ENCODE measurements at places on chromosomes 3 and 15.
A peak's percentile ranks its signal among the peaks of the same experiment; 100 is the strongest.

DNA sequence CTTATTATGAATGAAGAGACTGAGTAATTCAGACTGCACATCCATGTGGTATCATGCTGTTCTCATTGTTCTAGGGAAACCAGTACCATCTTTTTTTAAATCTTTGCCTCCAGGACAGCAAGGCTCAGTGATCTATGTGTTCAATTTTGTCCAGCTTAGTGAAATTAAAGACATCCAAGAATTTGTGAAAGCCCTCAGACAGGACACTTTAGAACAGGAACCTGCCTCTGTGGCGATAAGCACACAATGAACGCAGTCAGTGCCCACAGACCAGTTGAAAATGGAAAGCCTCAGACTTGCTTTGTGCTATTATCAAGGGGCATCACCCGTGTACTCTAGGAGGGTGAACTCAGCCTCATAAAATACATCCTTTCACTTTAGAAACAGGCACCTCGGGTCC is 20.1 kb downstream of the EID1 start:
- DNase-seq: no peak

DNA sequence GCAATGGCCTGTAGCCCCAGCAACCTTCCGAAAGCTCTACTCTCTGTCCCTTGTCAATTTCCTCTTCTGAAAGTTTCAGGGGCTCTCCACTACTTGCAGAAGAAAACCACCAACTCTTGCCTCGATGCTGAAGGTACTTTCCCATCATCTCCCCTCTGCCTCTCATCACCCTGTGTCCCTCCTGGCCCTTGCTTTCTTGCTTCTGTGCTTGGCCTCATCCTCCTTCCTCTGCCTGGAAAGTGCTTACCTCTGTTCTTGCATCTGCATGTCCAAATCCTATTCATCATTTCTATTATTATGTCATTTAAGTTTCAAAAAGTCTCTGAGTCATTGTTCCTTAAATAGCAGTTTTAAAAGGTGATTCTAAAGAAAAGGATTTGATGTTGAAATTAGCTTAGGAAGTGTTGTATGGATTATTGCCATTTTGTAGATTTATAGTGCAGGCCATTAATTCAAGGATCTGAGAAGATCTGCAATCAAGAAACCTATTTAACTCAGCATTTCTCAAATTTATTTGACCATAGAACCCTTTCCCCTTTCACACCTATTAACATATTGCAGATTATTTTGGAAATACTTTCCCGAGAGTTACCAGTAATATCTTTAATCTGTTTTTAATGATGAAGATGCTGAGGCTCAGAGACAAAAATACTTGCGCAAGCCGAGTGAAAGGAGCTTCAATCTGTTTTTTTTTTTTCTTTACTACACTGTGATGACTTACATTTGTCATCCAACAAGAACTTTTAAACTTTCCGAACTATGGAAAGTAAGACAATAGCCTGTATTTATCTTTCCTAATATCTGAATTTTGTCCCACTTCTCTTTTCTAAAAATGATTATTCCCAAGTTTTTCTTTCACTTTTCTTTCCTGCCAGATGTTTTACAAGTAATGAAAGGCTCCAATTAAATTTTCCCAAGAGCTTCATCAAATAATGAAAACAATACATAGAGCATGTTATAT is 22.3 kb upstream of the CFAP161 start:
- DNase-seq: no peak

DNA sequence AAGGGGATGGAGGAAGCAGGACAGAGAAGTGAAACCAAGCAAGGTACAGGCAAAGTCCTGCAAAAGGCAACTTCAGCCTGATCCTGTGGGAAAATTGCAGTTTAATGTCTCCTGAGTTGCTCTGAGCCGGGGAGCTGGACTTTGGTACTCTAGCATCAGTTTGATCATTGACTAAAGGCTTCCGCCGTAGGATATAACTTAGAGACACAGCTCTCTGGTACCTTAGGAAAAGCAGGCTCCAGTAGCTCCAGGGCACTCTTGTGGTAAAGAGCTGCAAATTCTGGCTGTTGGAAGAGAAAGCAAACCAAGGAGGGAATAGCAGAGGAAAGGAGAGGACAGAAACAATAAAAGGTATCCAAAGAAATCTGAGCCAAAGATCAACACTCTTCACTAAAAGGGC is 521.1 kb downstream of the PLOD2 start:
- no peak for DNase-seq

GRCh38 chr15:89090791-89091626 is 2.8 kb downstream of the ABHD2 start:
- no peak for DNase-seq

DNA sequence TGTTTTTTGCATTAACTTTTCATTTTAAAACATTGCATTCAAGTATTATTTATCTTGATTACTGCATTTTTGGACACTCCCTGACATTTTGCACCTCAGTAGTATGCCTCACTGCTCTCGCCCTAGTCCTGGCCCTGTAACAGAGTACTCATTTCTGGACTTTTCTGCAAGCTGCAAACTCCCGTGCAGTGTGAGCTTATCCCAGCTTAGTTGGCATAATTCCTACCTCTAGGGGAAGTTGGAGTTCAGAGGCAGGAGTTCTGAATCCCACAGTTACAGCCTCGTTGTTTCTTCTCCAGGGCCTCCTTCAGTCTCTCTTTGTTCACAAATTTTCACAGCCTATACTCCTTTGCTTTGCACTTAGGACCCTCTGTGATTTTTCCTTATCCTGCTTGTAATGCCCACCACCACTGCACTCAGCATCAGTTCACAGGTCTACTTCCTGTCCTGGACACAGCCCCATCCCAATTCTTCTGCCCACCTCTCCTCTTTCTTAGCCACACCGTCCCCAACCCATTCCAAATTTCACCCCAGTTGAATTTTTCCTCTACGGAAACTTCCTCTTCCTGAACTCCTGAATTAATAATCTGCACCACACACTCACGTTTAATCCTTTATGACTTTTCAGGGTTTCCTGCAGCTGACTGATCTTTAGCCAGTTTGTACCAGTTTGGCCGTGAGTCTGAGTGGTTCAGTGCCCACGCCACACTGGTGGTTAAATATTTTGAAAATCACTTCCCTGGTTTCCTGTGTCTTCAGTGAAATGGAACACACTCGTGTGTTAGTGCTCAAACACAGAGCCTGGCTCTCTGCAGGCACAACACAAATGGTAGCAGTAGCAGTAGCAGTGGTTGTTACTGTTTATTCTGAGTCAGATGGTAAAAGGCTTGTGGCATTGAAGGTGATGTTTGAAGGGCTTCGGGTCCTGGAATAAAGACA is 6.3 kb upstream of the CTSH start:
- no peak for DNase-seq

DNA sequence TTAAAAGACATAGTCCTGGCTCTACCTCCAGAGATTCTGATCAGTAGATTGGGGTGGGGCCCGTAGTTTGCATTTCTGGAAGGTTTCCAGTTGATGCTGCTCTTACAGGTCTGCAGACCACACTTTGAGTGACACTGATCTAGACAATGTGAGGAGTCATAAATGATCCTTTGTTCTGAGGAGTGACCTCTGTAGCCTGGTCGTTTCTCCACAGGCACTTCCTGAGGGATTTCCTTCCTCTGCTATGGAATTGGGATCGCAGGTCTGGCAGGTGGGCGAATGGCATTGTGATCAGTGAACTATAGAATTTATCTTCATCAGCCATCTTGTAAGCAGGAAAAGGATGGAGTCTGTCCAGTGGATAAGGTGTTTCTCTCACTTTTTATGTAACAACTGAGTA is 5.5 kb downstream of the GFM1 start:
- DNase-seq: no peak

- DNase-seq: peak; percentile 60
Measured at GRCh38 chr3:184336547-184337398, 627 bp upstream of the FAM131A start.

- peak; percentile 47 for DNase-seq
Measured at GRCh38 chr3:113249111-113249510, 37.8 kb downstream of the BOC start.

DNA sequence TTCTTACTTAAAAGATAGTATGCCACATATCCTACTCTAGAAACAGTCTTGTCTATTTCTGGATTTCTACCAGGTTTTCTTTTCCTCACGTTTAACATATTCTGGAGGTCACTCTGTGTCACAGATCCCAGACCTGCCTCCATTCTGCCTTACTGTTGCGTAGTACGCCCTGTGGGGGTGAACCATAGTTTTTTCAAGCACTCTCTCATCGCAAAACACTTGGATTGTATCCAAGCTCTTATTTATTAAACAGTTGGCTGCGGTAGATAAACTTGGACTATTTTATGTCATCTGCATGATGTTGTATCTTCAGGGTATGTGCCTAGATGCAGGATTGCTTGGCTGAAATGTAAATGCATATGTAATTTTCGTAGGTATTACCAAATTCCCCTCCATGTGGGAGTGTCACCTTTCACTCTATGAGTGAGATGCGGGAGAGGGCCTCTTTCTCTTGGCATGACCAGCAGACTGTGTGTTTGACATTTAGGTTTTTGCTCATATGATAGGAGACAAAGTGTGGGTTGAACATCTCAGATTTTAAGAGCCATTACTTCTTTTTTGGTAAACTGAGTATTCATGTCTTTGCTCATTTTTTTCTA is 55.8 kb downstream of the ABTB1 start:
- DNase-seq: no peak

- no peak for DNase-seq
Measured at GRCh38 chr15:59736181-59736580, 47.1 kb upstream of the BNIP2 start.

- no peak for DNase-seq
Measured at GRCh38 chr3:39165518-39165917, 12.1 kb upstream of the CSRNP1 start.

Measured in NCI-H1694 (cell line).